ENCODE measurements at places on chromosomes 2 and 18.

- no peak for DNase-seq
These were observed 606.9 kb upstream of the NRXN1 start for GRCh38 chr2:51638811-51639210.

DNA sequence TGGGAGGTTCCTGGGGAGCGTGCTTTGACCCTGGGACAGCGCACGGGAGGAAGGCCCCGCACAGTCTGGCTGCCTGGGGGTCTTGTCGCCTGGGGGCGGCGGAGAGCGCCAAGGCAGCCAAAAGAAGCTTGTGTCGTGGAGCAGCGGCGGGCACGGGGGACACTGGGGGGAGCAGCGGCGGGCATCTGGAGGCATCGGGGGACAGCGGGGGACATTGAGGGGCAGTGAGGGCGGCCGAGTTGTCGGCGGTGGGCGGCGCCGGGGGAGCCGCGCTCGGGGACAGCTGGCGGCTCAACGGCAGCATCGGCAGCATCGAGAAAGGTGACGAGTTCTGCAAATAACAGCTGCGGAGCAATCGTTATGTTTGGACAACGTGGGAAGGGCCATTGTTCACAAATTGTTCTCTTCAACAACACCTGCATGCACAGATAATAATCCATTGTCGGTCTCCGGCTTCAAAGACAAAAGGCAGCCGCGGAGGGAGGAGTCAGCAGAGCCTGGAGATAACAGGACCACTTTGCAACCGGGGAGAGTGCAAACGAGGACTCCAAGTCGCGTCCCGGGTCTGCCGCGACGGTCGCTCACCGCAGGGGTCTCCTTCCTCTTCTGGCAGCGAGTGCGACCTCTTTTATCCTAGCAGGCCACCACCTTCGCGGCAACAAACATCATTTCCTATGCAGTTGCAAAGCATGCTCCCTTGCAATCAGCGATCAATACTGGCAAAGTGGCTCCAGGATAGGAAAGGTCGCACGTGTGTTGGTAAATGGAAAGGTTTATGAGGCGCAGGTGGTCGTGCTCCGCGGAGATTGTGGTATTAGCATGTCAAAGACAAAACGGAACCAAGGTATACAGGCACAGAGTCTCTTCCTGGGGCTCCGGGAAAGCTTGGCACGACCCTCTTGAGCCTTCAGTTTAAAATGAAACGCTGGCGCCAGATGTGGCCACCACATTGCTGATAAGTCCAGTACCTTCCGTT is 132.3 kb upstream of the DLX2 start:
- DNase-seq = no peak

- DNase-seq = no peak
These were observed 32.5 kb downstream of the CFLAR start for GRCh38 chr2:201148434-201148990.

DNA sequence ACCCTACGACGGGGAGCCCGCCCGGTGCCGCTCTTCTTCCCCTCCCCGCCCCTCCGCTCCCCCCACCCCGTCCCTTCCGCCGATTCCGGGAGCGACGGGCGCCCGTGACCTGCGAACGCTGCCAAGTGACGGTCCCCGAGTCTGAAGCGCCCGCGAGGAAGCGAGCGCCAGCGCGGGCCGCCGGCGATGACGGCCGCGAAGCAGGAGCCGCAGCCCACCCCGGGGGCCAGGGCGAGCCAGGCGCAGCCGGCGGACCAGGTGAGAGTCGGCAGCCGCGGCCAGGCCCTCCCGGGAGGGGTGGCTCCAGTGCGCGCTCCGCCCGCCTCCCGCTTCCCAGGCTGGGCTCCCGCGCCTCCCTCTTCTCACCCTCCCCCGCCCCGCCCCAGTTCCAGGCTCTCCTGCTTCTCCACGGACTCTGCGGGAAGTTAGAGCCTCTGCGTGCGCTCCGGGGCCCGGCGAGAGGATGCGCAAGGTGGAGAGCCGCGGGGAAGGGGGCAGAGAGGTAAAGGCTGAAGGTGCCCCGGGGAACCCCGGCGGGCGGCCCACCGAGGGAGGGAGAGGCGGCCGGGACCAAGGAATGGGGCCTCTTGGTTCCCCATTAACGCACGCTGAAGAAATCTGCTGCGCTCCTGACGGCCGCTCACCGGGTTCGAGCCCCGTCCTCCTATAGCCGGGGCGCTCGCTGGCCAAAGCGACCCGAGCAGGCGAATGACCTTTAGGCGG is 719.5 kb downstream of the DPP10 start:
- DNase-seq = no peak

DNA sequence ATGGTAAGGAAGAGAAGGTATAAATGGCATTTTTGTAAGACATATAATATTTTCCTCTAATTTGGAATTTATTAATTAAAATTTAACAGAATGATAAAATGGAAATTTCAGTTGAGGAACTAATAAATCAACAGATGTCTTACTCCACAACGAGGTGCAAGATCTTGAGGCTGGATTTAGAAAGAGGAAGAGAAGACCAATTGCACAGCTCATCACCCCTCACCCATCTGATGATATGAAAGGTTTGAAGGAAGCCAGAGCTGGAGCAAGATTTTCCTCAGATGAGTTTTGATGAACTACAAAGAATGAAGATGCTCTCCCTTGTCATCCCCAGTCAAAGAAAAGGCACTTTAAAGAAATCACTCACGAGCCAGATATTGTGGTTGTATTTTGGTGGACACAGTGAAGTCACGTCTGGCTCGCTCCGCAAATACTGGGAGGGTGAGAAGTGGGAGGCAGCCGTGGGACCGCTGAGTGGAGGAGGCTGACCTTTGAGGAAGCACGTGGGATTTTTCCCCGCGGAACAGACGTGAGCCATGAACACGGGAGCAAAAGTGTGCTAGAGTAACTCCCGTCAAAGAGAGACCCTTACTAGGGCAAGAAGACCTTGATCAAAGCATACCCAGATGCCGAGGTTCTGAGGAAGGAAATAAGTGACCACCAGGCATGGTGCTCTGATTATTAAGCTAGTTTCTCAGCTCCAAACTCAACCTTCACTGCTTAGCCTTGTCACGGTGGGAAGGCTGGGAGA is 511.4 kb downstream of the RNF144A start:
- no peak for DNase-seq

GRCh38 chr18:79940126-79940813 is 11.2 kb downstream of the SLC66A2 start:
- DNase-seq = no peak

DNA sequence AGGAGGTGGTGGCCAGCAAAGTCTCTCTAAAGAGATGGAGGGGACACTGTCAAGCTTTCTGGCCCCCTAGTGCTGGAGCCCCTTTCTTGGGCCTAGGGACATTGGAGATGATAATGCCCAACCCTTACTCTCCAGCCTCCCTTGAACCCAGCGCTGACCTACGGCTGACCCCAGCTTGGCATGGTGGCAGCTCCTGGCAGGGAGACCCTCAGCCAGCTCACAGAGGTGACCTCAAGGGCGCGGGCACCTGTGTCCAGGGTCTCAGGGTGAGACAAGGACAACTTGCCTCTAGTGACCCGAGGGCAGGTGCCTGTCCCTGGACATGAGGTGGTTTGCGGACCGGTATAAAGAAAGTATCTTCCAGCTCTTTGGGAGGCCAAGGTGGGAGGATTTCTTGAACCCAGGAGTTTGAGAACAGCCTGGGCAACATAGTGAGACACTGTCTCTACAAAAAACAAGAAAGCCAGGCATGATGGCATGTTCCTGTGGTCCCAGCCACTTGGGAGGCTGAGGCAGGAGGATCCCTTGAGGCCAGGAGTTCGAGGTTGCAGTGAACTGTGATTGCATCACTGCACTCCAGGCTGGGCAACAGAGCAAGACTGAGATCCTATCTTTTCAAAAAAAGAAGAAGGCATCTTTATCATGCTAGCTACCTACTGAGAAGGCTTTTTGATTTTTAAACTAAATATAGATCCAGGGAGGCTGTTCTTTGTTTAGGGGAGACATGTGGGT is 3.3 kb upstream of the PER2 start:
- DNase-seq = no peak

DNA sequence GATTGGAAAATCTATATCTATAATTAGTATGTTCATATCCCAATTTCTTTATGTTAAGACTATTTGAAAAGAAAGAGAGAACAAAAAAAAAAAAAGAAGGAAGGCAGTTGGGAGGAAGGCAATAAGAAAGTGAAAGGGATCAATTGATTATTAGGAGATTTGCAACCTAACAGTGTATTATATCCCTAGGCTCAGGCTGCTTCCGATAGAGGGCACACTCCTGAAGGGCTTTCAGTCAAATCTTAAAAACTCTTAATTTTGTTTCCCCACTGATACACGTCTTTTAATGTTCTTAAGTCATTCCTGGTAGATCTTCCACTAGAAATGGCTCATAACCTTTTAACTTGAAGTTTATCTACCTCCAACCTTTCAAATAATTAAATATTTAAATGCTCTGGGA is 763.9 kb downstream of the BCL11A start:
- no peak for DNase-seq

DNA sequence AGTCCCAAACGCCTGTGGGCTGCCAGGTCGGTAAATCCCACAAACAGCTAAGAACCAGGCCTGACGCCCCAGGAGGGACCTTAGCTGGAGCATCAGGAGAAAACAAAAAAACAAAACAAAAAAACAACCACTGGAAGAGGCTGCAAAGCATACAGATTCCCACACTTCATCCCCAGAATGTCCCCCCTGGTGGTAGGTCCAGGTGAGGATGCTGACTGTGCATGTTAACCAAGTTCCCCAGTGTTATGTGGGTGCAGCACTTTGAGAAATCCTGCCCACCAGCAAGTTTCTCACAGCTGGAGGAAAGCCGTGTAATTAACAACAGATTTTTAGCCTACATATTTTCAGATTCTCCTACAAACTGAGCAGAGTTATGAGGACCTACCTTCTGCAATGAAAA is 15.1 kb downstream of the ST3GAL5 start:
- no peak for DNase-seq

GRCh38 chr2:101400506-101401325 is 13.4 kb upstream of the CREG2 start:
- no peak for DNase-seq

DNA sequence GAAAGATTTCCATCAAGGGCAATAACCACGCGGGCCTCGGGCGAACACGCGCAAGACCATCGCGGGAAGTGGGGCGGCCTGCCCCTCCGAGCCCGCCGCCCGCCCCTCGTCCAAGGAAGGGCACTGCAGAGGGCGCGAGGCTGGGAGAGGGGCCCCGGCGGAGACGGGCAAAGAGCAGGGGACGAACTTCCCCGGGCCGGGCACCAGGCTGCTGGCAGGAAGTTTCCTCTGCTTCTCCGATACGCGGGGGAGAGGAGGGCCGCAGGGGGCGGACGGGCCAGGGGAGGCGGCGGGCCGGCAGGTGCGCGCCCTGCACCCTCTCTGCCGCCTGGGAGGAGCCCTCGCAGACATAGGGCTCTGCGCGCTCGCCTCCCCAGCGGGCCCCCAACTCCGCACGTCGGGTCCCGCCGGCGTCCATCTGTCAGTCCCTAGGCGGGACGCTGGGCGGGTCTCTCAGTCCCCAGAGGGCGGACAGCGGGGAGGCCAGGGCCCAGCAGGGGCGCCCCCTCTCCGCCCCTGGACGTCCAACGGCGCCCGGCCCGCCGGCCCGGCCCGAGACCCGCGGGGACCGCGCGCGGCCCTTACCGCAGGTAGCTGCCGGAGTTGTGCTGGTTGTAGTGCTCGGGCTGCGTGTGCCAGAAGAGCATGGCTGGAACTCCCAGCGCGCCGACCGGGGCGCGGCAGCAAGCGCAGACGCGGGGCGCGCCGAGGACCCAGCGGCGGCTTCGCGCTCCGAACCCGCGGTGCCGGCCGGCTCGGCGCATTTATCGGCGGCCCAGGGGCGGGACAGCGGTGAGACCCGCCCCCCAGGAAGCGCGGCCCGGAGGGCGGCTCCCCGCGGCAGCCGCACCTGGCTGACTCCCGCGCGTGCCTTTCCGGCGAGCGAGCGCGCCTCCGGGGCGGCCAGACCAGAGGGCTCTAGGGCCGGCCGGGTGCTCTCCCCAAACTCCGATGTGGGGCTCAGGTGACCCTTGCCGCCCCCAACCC is at the start of gene TFCP2L1:
Gene TFCP2L1, minus strand, starts transcription at position 740 of the 987 bp plus-strand sequence. Its CDS starts 93 bp downstream, at position 647.
- DNase-seq = no peak

- no peak for DNase-seq
These were observed 6.5 kb upstream of the IL1R2 start for GRCh38 chr2:101985101-101985792.

GRCh38 chr2:64243081-64244036 is 99.1 kb upstream of the PELI1 start:
- no peak for DNase-seq

DNA sequence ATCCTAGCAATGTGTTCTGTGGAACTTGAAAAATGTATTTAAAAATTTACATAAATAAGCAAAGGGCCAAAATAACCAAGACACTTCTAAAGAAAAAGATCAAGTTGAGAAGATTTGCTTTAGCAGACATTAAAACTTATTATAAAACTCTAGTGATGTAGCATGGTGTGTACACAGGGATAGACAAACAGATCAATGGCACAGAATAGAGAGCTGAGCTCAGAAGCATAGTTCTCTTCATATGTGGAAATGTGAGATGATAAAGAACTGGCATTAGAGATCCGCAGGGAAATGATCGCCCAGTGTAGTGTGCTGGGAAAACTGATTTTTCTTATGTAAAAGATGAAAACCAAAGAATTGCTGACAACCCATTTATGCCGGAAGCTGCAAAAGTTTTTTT is 39.4 kb downstream of the SERPINB8 start:
- DNase-seq = no peak

- DNase-seq = no peak
These were observed 182.8 kb upstream of the MEIS1 start for GRCh38 chr2:66252109-66252508.

- no peak for DNase-seq
These were observed 865.1 kb upstream of the ACVR2A start for GRCh38 chr2:146979746-146980145.

- no peak for DNase-seq
These were observed 395.3 kb upstream of the NXPH2 start for GRCh38 chr2:139175510-139175909.

GRCh38 chr2:60882971-60883753 is 1.8 kb downstream of the REL start:
- DNase-seq = no peak

GRCh38 chr2:125240870-125241269 is 1215.8 kb downstream of the CNTNAP5 start:
- no peak for DNase-seq

GRCh38 chr2:46130511-46130910 is 166.7 kb upstream of the EPAS1 start:
- DNase-seq = no peak

- DNase-seq = no peak
These were observed 35.0 kb downstream of the SLC14A2 start for GRCh38 chr18:45650321-45650720.

DNA sequence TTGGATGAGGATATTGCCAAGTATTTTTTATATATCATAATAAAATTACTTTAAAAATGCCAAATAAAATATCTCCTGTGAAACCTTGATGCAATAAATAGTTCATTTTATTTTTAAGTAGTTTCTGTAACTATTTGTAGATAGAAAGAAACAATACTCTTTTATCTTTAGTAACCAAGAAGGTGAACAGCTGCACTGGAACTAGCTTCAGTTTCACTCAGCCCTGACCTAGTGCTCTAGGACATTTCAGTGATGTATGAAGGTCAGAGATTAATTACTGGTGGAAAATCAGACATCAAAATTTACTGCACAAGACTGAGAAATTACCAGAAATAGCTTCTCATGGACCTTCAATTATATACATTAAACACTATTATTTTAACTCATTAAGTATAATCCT is 1305.0 kb downstream of the CNTNAP5 start:
- DNase-seq = no peak

GRCh38 chr2:119264781-119265692 is 41.4 kb downstream of the STEAP3 start:
- no peak for DNase-seq
